ENCODE measurements at places on chromosomes 4 and X.

GRCh38 chr4:81466841-81467671 is 4.7 kb downstream of the RASGEF1B start:
- no peak overlapping the region for H3K4me3 ChIP-seq
- peaks cover 11% of the 10 kb centered on the region for H3K4me1 ChIP-seq
- no peak overlapping the region for H3K27ac ChIP-seq
- peak; percentile 70 for DNase-seq
- H3K27me3 ChIP-seq = peaks cover 27% of the 10 kb centered on the region
- H3K36me3 ChIP-seq = no peaks in the 10 kb centered on the region

GRCh38 chr4:95092766-95093165 is 335.0 kb downstream of the BMPR1B start:
- H3K27ac ChIP-seq = no peak overlapping the region
- H3K4me1 ChIP-seq = no peaks in the 10 kb centered on the region
- H3K27me3 ChIP-seq = no peaks in the 10 kb centered on the region
- H3K4me3 ChIP-seq = no peak overlapping the region
- no peaks in the 10 kb centered on the region for H3K36me3 ChIP-seq

DNA sequence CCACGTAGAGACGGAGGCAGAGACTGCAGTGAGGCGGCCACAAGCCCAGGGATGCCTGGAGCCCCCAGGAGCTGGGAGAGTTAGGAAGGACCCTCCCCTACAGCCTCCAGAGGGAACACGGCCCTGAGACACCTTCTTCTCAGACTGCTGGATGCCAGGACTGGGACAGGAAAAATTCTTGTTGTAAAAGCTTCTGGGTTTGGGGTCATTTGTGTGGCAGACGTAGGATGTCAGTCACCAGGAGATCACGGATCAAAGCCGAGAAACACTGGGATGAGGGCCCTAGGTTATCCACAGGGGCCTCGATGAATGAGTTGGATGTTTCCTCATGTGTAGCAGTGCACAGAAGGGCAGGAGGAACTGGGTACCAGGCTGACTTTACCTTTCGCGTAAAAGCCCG is 163.7 kb downstream of the SHOX start:
- no peak overlapping the region for H3K4me3 ChIP-seq
- no peaks in the 10 kb centered on the region for H3K4me1 ChIP-seq
- no peak for DNase-seq
- no peaks in the 10 kb centered on the region for H3K27me3 ChIP-seq
- H3K36me3 ChIP-seq = no peaks in the 10 kb centered on the region
- H3K27ac ChIP-seq = no peak overlapping the region

DNA sequence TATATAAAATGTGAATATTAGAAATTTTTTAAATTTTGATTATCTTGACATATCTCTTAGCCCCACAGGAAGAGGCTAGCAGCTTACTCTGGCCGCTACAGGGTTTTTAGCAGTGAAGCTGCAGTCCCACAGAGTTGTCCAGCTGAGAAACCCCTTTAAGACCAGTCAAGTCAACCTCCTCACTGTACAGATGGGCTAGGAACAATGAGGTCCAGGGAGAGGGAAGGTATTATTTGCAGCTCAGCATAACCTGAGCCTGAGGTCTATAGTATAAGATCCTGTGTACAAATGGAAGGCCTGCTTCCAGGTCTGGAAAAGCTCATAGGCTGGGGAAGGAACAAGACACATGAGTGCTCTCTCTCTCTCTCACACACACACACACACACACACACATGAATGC is 1.8 kb downstream of the VSIG4 start:
- H3K27ac ChIP-seq = no peak overlapping the region
- H3K36me3 ChIP-seq = no peaks in the 10 kb centered on the region
- H3K27me3 ChIP-seq = no peaks in the 10 kb centered on the region
- H3K4me3 ChIP-seq = no peak overlapping the region
- no peaks in the 10 kb centered on the region for H3K4me1 ChIP-seq

DNA sequence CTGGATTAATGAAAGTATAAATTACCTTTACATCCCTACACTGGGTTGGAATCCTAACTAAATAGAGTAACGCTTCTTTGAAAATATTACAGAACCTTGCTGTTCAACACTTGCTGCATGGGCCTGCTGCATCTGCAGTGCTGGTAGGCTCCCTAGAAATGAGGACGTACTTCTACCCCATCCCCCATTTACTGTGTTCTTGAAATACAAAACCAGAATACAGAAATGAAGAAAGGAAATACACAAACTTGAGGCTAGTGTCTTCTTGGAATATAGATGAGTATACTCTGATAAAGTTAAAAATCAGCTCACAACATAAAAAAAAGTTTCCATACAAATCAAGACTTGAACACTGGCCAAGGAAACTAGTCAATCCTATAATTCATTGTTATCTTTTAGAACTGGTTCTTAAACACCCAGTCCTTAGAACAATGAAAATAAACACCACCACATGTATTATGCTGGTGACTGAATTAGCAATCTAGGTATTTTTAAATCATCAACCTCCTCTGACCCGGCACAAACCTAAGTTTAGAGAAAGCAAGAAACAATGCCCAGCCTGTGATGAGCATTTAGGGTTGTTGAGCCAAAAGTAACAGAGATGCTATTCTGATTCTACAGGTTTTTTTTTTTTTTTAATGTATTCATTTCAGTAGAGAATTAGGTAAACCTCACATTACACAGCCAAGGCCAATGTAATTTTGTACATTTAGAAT is 49.7 kb downstream of the ATP8A1 start:
- H3K4me3 ChIP-seq = no peak overlapping the region
- no peaks in the 10 kb centered on the region for H3K4me1 ChIP-seq
- H3K27ac ChIP-seq = no peak overlapping the region
- DNase-seq = no peak
- no peaks in the 10 kb centered on the region for H3K36me3 ChIP-seq

DNA sequence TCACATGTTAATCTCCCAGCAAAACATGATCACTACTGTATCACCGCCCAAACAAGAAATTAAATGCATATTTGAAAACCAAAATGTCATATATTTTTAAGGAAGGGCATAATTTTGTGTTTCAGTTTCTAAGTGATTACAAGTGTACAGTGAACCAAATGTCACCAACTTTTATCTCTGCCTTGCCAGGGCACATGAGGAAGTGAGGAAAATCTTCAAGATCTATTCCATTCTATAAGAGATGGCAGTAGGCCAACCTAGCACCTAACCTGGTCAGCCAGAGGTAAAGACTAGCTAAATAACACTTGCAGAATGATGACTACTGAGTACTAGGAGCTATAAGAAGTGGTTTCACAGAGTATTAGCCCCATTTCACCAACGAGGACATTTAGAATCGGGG is 107.2 kb downstream of the ATP11C start:
- no peak overlapping the region for H3K4me3 ChIP-seq
- no peak for DNase-seq
- H3K36me3 ChIP-seq = no peaks in the 10 kb centered on the region
- no peak overlapping the region for H3K27ac ChIP-seq
- peaks cover 1% of the 10 kb centered on the region for H3K4me1 ChIP-seq

DNA sequence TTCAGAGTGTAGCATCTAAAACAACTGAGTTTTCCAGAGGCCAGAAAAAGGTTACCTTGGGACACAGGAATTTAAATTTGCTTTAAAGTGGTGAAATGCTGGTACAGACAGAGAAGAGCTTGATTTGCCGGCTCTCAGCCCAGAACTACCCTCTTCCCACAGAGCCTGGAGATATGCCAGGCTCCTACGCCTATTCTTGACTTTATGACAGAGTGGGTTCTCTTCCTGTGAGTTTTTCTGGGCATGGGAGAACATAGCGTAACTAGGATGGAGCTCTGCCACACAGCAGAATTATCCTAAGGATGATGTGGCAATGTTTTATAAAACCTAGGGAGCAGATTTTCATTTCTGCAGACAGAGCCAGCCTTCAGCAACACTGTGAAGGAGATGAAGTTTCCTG is 241.8 kb downstream of the GRIA3 start:
- no peak for DNase-seq
- no peaks in the 10 kb centered on the region for H3K4me1 ChIP-seq
- H3K27ac ChIP-seq = no peak overlapping the region
- H3K27me3 ChIP-seq = no peaks in the 10 kb centered on the region

DNA sequence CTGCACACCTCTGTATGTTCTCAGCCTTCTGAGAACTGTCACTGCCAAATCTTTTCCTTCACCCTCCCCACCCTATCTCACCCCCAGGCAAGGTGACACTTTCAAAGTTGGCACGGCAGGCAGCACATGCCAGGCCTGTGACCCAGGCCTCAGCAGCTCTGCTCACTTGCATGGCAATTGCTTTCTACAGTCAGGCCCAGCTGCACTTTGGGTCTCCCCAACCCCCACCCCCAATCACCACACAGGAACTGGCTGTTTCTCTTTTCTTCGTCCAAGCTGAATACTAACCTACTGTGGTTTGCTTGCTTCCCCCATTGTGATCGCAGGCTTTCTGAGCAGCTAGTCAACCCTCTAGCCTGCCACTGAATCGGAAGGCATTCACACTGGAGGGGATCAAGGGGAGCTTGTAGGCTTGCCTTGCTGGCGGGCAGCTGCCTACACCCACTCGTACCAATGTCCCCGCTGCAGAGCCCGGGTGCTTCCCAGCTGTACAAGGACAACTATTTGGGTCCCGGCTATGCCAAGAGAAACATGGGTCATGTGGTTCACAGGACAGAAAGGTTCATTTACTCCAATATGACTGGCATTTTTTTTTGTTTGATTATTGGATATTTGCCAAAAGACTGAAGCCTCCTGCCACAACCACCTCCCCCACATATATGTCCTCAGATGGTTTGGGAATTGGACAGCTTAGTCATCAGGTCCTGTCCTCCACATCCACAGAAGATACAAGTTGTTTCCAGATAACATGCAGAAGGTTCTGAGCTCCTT is 28.1 kb downstream of the SLC25A43 start:
- no peak overlapping the region for H3K27ac ChIP-seq
- no peaks in the 10 kb centered on the region for H3K27me3 ChIP-seq
- H3K4me1 ChIP-seq = peaks cover 5% of the 10 kb centered on the region
- DNase-seq = peak; percentile 18
- H3K36me3 ChIP-seq = peaks cover 11% of the 10 kb centered on the region

DNA sequence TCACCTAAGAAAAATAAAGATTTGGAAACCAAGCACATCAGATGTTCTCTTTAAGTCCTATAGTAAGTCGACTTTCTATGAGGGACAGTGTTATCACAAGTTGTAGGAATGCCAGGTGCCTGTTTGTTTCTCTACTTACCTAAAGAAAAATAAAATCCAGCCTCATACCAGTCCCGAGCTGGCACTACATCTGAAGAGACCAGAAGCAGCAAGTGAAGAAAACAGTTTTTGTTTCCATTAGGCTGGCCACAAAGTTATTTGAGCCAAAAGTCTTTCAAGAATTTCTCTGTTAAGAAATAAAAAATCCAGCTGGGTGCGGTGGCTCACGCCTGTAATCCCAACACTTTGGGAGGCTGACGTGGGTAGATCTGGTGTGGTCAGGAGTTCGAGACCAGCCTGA is 10.8 kb upstream of the PPARGC1A start:
- H3K27ac ChIP-seq = no peak overlapping the region
- no peaks in the 10 kb centered on the region for H3K4me1 ChIP-seq
- no peaks in the 10 kb centered on the region for H3K27me3 ChIP-seq
- no peak overlapping the region for H3K4me3 ChIP-seq
- no peak for DNase-seq
- H3K36me3 ChIP-seq = no peaks in the 10 kb centered on the region

GRCh38 chr4:173501592-173502150 is 28.4 kb downstream of the HAND2 start:
- no peak for DNase-seq
- H3K4me3 ChIP-seq = no peak overlapping the region
- no peaks in the 10 kb centered on the region for H3K36me3 ChIP-seq
- no peak overlapping the region for H3K27ac ChIP-seq
